ENCODE measurements at places on chromosomes 3 and 15.
A peak's percentile ranks its signal among the peaks of the same experiment; 100 is the strongest.

DNA sequence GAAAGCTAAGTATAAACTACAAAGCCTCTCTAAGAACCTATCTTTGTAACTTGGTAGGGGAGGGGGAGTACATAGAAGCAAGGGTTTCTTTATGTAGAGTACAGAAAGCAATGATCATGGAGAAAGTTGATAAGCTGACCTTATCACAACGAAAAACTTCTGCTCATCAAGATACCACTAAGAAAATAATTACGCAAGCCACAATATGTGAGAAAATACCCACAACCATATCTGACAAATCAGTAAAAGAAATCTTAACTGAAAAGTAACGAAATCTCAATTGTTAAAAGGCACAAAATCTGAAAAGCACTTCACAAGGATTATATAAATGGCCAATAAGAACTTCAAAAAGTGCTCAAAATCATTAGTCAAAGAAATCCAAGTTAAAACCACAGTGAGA lies 35.1 kb upstream of the RPS17 start:
- no peak for DNase-seq

- DNase-seq, result no peak
These were observed 44.3 kb downstream of the CD200R1L start for GRCh38 chr3:112802338-112802737.

DNA sequence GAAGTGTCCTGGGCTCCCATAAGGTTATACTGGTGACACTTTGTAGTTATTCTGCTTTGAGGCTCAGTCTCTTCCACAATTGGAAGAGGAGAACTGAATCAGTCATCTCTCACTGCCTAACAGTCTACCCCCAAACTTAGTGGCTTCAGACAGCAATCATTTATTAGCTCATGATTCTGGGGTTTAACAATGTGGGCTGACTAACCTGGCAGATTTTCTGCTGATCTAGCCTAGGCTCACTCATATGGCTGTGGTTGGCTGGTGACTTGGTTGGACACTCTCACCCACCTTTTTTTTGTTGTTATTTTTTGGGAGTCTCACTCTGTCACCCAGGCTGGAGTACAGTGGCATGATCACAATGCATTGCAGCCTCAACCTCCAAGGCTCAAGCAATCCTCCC lies 7.1 kb downstream of the GPD1L start:
- DNase-seq, result no peak

DNA sequence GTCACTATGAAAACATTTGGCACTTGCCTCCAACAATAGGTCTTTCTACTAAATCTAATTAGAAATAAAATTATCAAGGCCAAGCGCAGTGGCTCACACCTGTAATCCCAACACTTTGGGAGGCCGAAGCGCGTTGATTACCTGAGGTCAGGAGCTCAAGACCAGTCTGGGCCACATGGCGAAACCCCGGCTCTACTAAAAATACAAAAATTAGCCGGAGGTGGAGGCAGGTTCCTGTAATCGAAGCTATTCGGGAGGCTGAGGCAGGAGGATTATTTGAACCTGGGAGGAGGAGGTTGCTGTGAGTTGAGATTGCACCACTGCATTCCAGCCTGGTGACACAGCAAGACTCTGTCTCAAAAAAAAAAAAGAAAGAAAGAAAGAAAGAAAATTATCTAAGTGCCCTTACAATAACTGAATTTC lies 1.6 kb upstream of the PLD1 start:
- no peak for DNase-seq

DNA sequence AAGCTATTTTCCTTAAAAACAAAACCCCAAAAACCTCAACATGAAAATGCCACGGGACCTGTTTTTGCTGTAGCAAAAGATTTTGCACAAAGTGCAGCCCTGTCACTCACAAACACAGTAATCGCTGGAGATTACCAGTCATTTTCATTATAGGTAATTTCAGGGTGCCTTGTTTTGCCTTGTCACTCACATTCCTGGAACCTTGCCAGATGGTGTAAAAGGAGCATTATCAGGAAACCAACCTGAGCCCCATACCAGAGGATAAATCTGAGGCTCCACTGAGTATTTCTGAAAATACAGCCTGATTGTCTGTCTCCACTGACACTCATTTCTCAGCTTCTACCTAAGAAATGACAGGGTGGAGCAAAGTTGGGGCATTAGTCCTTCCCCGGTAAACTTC lies 791.3 kb upstream of the LMCD1 start:
- DNase-seq, result no peak

- peak; percentile 22 for DNase-seq
These were observed 43.9 kb upstream of the GOLGA8J start for GRCh38 chr15:30038667-30039523.

DNA sequence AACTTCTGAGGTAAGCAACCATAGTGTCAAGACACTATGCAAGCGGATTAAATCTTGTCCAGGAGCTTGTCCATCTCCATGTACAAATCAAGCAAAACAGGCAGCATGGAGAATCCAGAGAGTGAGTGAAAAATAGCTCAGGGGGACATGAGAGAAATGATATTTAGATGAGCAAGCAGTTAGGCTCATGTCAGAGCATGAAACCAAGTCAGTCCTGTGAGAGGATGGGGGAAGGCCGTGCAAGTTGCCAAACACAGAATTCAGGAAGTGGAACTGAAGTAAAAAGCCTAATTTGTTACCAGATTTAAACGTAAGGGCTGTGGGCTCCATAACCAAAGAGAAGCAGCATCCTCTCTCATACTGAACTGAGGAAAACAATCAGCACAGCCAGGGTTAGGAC lies 995.9 kb downstream of the MCTP2 start:
- no peak for DNase-seq

GRCh38 chr3:71305231-71306206 lies 278.0 kb downstream of the FOXP1 start:
- no peak for DNase-seq

DNA sequence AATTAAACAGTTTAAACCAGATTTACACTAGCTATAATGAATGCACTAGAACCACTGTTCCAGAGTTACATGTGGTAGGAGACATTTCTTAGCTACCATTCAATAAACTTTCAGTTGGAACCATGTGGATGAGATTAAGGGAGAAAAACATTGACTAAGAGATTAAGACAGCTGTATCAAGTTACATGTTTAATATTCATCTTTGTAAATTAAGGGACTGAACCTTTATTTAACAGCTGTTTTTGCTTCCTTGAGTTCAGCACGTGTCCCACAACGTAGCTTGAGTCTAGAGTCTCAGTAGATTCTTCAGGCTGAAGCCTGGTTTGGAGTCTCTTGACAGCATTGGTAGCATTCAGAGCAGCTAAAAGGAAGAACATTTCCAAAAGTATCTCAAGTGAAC lies 27.2 kb upstream of the CFAP44 start:
- DNase-seq, result no peak

DNA sequence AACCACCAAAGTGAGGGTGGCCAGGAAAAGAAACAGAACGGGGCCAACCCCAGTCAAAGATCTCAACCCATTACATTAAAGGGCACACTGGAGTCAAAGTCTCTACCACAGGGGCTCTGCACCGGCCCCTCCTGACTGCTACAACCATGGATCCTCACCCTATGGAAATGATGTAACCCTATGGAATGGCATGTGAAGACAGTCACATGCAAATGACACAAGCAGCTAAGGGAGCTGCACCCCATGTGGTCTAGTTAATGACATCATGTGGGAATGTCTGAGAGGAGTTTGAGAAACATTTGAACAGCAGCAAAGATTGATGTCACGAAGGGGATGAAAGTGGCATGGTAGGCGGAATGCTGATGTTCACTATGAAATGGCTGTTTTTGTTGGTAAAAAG lies 298.2 kb upstream of the SLCO3A1 start:
- no peak for DNase-seq

GRCh38 chr15:26037369-26037768 lies 174.2 kb upstream of the ATP10A start:
- no peak for DNase-seq

GRCh38 chr15:77185242-77185785 lies 114.4 kb upstream of the TSPAN3 start:
- DNase-seq, result no peak

GRCh38 chr3:56800130-56800831 lies 1.5 kb downstream of the ARHGEF3 start:
- no peak for DNase-seq

- no peak for DNase-seq
These were observed 19.4 kb downstream of the CCDC32 start for GRCh38 chr15:40545457-40545856.

- no peak for DNase-seq
These were observed 108.3 kb downstream of the TOP2B start for GRCh38 chr3:25556447-25556846.

DNA sequence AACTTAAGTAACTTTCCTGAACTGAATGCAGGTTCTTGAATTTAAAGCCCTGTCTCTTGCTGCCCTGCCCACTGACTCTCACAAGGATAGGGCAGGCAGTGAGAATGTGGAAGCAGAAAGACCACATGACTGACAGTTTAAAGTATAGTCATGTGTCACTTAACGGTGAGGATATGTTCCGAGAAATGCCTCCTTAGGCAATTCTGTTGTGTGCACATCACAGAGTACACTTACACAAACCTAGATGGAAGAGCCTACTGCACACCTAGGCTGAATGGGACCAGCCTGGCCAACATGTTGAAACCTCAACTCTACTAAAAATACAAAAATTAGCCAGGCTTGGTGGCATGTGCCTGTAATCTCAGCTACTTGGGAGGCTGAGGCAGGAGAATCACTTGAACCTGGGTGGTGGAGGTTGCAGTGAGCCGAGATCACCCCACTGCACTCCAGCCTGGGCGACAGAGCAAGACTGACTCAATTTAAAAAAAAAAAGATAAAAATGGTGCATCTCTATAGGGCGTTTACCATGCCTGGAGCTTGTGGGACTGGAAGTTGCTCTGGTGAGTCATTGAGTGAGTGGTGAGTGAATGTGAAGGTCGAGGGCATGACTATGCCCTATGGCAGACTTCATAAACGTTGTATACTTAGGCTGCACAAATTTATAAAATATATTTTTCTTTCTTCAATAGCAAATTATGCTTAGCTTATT lies 18.9 kb upstream of the COPG1 start:
- DNase-seq, result no peak

- DNase-seq, result no peak
These were observed 22.9 kb upstream of the PLXNA1 start for GRCh38 chr3:126959921-126960603.

DNA sequence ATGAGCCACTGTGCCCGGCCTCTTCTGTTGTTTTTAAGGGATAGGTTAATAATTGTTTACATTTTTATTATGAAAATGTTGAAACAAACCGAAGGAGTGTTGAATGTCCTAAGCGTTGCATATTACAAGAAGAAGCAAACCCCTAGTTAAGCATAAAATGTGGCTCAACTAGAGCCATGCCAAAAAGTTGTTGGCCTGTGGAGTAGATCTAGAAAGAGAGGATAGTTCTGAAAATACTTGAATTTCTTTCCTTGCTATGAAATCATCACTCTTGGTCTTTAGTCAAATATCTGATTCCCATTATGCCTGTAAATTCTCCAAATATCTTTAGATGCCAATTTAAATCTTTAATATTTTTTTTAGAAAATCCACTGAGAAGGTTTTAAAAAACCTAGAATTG lies 12.8 kb downstream of the RBP2 start:
- no peak for DNase-seq

- DNase-seq, result no peak
These were observed 1.5 kb downstream of the POLR2M start for GRCh38 chr15:57708047-57708446.

DNA sequence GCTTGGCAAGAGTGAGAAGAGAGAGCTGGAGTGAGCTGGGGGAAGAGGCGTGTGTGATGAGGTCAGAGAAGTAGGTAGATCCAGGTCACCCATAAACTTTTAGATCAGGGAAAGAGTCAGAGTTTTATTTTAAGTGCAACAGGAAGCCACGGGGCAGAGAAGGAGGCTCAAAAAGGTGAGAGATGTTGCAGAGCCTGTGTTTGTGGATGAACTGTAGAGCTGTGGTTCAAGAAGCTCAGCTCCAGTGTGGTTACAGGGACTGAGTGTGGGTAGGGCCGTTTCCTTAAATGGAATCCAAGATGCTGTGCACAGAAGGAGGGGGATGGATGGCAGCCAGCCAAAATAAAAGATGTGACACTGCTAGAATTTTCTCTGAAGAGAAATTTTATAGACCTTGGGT lies 337.2 kb downstream of the SATB1 start:
- no peak for DNase-seq

DNA sequence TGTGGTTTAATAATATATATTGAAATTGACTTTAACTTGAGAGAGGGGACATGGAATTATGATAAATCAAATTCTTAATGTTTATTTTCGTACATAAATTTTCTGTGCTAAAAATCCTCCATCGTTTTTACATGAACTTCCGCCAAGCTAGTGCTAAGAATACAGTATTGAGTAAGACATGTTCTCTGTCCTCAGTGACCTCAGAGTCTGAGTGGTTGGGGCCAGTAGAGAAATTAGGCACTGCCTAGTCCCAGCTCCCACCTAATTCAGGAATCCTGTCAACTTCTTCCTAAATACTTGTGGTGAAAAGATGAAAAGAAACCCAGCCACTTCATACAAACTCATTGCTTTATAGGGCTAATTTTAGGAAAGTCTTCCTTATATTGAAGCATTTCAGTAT lies 110.3 kb downstream of the PPP2R3A start:
- DNase-seq, result no peak

GRCh38 chr3:50168388-50168787 lies 13.3 kb downstream of the SEMA3F start:
- DNase-seq, result no peak

Data from NCI-H2029 treated with DMSO at 0.1 percent for 48 hours (cell line).